ENCODE measurements at places on chromosomes 1 and 21. TPM values are rescaled to one million over a fixed set of nuclear protein-coding genes. Genes with fewer than 3 reads are reported as not detected.

The PCSK9 gene
- 1.1 TPM for total RNA-seq

The FMO4 gene
- 4.0 TPM for total RNA-seq

The DNAJC6 gene
- total RNA-seq, result 0.44 TPM

The TAS1R1 gene
- total RNA-seq, result not detected

The DMRTA2 gene
- 0.11 TPM for total RNA-seq

The ATP1A4 gene
- not detected for total RNA-seq

The PITHD1 gene
- 44.2 TPM for total RNA-seq

The SEC16B gene
- total RNA-seq, result 3.4 TPM

The DSCAM gene
- 0.12 TPM for total RNA-seq

The MAGI3 gene
- total RNA-seq, result 11.9 TPM

The UBXN10 gene
- total RNA-seq, result not detected

The CXADR gene
- 5.1 TPM for total RNA-seq

The LORICRIN gene
- not detected for total RNA-seq
